CMK (cell line): ENCODE measurements at places on chromosomes 7 and 10.

- DNase-seq, result no peak
These were observed 19.9 kb downstream of the SLC29A3 start for GRCh38 chr10:71338728-71339495.

GRCh38 chr7:2559283-2559950 is 638 bp downstream of the IQCE start:
- DNase-seq, result no peak

GRCh38 chr7:21671859-21672258 is 129.0 kb downstream of the DNAH11 start:
- DNase-seq, result no peak

DNA sequence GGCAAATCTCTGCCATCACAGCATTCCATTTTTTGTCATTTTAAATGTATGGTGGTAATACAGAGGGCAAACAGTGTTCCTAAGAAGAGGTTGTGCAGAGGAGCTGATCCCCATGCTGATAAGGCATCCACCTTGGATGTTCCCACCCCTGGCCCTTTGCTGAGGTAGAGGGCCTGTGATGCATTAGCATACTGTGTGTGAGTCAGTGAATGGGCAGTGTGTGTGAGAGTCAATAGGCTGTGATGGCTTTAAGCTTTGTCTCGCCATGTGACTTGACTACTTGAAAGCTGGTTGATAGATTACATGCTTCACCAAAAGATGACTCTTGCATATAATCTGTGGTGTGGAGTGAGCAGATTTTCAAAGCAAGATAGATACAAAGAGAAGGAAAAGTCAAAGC is 81.3 kb downstream of the INSYN2A start:
- no peak for DNase-seq

GRCh38 chr10:72509941-72510340 is 115.9 kb downstream of the MICU1 start:
- DNase-seq, result no peak

- no peak for DNase-seq
These were observed 33.0 kb upstream of the ZNF273 start for GRCh38 chr7:64869912-64870562.

DNA sequence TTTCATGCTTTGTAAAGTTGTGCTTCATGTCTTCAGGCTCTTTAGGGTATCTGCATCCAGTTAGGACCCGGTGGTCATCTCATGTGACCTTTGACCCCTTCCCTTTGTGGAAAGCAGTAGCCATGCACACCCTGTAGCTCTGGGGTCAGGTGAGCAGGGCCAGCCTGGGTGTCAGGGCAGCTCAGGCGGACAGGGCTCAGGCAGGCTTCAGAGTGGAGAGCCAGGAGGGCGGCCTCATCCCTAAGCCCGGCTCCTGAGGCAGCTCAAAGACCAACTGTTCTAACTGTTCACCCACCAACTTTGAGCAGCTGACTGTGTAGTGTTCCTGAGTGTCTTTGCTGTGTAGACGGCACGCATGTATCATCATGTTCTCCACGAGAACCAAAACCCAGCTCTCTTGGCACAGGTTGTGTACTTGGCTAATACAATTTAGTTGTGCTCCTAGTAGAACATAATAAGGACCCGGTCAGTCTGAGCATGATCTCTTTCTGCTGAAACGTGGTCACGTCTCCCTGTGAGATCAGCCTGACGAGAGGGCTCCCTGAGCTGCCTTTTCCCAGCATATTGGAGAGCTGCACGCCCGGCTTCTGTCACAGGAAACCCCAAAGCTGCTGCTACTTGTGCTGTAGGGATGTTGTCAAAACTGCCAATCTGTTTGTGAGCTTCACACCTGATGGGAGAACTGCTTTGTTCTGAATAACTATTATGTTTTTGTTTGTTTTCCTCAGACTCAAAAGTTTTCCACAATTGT is 30.0 kb downstream of the EEPD1 start:
- DNase-seq, result no peak

DNA sequence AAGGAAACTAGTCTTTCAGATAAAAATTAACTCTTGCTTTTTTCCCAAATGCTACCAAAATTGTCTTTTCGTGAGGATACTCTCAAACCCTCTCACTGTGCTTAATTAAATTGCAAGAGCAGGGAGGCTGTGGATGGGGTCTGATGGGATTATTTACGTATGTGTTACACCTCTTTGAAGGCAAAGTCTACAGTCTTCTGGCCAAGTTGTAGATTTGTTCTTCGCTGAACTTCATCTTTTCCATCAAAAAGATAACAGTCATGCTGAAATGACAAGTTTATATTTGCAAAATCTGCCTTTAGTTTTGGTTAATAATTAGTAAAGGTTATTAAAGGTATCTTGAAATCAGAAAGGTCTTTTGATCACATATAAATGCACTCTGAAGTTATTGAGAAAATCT is 22.7 kb downstream of the A1CF start:
- DNase-seq, result no peak

DNA sequence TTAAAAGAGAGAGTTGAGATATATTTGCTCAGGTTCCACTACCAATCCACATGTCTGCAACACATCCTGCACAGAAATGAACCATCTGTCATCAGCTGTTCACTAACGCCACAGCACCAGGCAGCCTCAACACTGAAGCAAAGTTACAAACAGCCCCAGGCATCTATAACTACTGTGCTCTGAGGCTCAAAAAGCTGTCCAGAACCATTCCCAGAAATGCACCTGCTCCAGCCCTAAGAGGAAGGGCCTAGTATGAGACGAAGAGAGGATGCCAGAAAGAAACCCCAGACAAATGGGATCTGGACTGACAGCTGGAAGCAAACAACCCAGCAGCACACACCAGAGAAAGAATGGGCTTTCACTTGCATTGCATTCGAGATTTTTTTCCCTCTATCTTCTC is 159.3 kb downstream of the ELMO1 start:
- no peak for DNase-seq

DNA sequence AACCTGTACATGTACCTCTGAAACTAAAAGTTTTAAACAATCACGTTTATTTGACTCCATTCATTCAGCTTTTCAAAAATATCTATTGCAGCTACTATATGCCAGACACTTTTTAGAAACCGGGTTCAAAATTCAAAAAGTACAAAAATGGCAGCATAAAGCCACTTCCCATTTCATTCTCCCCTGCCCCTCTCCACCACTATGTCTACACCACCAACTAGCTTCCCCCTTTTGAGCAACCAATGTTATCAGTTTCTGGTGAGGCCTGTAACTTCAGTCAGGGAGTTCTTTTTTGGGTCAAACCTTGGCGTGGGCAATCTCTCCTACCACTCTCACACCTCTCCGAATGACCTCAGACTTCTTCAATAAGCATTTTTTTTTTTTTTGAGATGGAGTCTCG is 11.5 kb upstream of the HHEX start:
- no peak for DNase-seq

DNA sequence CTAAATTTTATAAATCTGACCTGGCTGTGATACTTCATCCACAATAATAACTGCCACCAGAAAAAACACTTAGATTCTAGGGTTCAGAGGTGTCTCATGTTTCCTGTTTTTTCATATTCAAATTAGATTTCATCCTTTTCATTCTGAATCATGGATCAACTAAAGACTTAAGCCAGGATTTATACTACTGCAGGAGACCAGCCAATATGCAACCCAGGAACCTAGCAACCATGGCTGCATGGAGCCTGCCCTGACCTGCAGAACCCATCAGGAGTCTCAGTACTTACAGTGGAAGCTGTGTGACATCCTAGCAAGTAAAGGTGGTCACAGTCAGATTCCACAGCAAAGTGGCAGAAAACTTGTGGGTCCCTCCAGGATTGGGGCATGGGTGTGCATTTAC is 40.5 kb upstream of the RNF148 start:
- DNase-seq, result no peak

GRCh38 chr10:154348-154747 is 19.1 kb downstream of the ZMYND11 start:
- no peak for DNase-seq

- no peak for DNase-seq
These were observed 1.3 kb downstream of the RFC2 start for GRCh38 chr7:74252893-74253292.

DNA sequence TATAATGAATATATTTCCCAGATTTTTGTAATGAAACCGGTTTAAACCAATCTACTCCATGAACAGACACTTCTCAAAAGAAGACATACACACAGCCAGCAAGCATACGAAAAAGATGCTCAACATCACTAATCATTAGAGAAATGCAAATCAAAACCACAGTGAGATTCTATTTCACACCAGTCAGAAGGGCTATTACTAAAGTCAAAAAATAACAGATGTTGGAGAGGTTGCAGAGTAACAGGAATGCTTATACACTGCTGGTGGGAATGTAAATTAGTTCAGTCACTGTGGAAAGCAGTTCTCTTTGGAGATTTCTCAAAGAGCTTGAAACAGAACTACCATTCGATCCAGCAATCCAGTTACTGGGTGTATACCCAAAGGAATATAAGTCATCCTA is 240.7 kb downstream of the TSPAN12 start:
- no peak for DNase-seq

DNA sequence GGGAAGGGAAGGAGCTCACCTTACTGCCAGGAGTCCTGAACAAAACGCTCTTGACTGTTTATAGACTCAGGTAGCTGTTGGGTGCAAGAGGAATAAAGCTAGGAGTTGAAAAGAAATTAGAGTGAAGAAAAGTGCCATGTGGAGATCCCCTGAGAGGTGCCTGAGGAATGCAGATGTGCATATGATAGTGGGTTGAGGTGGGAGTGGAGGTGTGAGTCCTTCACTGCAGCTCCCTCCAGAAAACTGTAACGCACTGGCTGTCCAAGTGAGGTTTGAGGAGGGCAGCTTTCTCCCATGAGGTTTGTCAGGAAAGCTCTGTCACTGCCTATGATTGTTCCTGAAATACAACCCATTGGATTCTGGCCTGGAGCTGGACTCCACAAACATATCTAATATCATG is 904.8 kb upstream of the POT1 start:
- no peak for DNase-seq

- DNase-seq, result no peak
These were observed 7.2 kb downstream of the ADAMTS14 start for GRCh38 chr10:70679498-70679897.

GRCh38 chr10:96770987-96771386 is 50.7 kb upstream of the PIK3AP1 start:
- DNase-seq, result no peak

DNA sequence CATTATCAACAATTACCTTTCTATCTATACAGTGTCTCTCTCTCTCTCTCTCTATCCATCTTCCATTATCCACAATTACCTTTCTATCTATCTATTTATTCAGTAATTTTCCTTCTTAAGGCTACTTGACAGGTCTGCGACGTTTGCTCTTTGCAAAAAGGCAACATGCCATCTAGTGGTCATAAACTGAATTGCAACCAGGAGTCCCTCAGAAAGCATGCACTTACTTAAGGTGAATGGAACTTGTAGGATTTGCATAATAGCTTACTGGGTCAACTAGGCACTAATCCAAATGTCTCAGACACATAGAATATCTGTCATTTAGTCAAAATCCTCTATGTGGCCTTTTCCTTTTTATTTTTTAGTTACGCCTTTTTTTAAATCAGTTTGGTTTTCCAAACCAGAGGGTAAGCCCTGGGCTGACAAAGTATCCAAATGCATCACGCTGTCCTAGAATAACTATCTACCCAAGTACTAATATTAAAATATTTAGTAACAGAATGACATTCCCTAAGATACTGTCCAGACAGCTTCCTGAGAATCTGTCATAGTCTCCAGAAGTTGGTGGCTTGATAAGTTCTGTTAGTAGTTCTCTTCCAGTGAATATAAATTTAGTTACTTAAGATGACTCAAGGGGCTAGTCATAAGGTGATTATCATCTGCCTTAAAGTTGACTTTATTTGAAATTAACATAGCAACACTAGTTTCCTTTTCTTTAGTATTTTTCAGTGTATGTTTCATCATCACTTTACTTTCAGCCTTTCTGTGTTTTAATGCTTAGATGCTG is 208.3 kb downstream of the PPP1R3A start:
- peak; percentile 59 for DNase-seq

GRCh38 chr10:24935504-24936292 is 16.7 kb downstream of the PRTFDC1 start:
- DNase-seq, result no peak

DNA sequence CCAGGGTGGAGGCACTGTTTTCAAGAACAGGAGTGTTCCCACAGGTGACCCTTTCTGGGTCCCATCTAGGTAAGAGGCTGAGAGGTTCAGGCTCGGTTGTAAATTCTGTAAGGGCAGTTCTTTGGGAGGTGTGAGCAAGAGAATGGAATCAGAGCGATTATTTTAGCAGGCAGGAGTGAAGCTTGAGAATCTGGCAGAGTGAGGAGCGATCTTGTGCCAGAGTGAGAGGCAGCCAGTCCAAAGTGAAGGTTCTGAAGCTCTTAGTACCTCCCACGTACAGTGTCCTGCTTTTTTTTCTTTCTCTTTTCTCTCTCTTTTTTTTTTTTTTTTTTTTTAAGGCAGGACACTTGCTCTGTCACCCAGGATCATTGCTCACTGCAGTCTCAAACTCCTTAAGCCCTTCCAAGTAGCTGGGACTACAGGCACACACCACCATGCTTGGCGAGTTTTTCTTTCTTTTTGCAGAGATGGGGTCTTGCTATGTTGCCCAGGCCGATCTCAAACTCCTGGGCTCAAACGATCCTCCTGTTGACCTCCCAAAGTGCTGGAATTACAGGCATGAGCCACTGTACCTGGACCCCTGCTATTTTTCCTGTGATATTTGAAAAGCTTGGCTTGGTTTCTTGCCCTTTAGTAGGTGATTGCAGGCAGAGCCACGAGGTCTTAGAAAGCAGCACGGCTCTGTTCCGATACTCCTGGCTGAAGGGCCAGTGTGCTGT is 10.9 kb downstream of the POR start:
- DNase-seq, result no peak

DNA sequence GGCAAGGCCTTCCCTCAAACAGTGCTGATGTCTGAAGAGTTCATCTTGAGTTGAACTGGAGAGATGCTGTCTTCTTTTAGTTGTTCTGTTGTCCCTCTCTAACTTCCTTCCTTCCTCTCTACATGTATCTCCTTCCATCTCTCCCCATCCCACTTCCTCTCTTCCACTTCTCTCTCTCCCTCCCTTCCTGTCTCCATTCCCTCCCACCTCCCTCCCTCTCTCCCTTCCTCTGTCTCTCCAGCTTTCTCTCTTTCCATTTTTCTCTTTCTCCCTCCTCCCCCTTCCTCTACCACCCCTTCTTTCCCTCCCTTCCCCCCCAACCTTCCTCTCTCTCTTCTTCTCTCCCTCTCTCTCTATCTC is 40.7 kb upstream of the TNS3 start:
- no peak for DNase-seq

GRCh38 chr7:144408121-144408520 is 4.6 kb upstream of the NOBOX start:
- DNase-seq, result no peak

DNA sequence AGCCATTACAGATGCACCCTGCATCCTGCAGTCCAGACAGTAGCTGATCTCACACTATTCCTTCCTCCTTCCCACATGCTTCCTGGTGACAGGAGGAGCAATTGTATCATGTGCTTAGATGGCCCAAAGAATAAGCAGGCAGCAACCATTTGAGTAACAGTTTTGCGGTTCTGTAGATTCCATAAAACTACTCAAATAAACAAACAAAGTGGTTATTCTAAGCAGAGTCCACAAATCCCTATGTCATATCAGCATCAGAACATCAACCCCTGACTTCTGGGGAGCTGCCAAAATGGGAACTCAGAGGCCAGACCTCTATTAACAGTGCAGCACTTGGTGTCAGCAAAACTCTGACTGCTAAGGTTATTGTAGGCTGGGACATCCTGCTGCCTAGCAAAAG is 226.0 kb downstream of the SORCS1 start:
- no peak for DNase-seq

- no peak for DNase-seq
These were observed 93.5 kb downstream of the MCU start for GRCh38 chr10:72785409-72785808.
